Activated CD4-positive, alpha-beta T cell treated with anti-CD3 and anti-CD28 coated beads, Interleukin-2, amount 50 U/mL, for 4 hours (primary cell): ENCODE measurements at places on chromosomes 1 and 21.
A peak's percentile ranks its signal among the peaks of the same experiment; 100 is the strongest.

GRCh38 chr1:79373481-79374125, 367.1 kb upstream of the ADGRL4 start:
- no peak for DNase-seq

DNA sequence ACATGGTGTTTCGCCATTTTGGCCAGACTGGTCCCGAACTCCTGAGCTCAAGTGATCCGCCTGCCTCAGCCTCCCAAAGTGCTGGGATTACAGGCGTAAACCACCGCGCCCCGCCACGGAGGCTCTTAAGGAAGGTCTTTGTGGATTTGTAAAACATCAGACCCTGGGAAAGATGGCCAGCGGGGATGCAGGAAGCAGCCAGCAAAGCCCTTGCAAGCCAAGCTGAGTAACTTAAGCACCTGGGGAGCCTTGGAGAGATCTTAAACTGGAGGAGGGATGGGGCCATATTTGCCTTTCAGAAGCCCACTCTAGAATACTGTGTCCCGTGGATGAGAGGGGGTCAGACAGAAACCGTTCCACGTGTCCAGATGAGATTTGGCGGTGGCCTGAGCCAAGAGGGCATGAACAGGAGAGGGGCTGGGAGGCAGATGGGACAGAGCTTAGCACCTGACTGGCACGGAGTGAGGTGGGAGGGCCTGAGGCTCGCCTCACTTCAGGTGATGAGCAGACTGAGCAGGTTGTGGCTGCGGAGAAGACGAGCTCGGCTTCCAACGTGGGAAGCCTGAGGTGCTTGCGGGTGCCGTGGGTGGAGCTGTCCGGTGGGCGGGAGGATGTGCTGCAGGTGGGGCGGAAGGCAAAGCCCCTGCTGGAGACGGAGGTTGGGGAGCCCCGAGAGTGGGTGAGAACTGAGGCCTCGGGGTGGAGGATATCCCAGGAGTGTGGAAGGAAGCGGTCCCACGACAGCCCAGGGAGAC, 11.7 kb downstream of the C1orf216 start:
- peak; percentile 36 for DNase-seq

- DNase-seq: no peak
Measured at GRCh38 chr1:198387587-198387986, 152.9 kb downstream of the ATP6V1G3 start.

DNA sequence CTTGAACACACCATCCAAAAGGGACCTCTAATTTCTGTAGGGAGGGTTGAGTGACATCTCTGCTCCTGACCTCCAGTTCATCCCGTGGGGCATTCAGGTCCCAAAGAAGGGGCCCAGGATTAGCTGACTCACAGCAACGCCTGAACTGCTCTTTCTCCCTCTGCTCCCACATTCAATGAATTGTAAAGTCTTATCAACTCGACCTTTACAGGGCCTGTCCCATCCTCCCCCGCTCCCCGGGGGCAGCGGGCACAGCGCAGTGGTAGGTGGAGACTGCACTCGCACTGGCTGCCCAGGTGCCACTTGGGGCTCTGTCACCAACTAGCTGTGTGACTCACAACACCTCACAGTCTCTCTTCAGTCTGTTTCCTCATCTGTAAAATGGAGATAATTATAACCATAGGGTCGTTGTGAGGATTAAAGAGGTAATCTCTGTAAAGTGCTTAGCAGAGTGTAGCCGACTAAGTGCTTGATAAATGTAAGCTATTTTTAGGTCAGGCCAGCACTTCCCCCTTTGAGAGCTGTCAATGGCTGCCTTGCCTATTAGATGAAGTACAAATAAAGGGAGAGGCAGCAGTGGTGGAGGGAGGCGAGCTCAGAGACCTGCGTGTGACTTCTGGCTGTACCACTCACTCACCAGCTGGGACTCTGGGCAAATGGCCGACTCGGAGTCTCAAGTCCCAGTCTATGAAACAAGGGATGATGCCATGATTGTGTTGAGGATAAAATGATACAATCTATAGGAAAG, 637 bp upstream of the MYBPHL start:
- no peak for DNase-seq

- DNase-seq: no peak
Measured at GRCh38 chr21:19256934-19257660, 853.5 kb upstream of the TMPRSS15 start.

DNA sequence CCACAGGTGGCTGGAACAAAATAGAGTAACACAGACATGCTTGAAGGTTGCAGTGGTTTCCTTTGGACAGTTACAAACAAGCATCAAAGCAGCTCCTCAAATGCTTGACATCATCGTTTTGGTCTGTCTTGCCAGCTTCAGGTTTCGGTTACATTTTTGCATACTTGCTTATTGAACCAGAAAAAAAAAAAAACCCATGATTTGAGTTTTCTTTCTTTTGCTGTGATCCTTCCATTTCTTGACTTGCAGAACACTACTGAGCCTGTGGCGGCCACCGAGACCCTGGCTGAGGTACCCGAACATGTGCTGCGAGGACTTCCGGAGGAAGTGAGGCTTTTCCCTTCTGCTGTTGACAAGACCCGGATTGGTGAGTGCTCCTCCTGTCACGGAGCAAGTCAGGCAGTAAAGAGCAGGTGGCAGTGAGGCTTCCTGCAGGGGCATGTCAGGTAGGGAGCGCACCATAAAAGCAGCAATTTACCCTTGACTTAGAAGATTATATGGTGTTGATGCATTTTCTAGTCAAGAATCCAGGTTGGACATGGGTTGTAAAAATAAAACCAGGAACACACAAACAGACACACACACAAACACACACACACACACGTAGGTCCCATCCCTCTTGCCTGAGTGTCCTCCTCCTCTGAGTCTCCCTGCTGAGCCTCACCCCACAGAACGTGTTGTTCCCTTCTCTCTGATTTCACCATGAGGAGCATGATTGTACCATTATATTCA, 30.9 kb downstream of the PRDM2 start:
- DNase-seq: peak; percentile 66
